ENCODE measurements at places on chromosomes 3 and 15.

- DNase-seq: no peak
Observed at GRCh38 chr3:54577313-54577712, 350.5 kb downstream of the LRTM1 start.

DNA sequence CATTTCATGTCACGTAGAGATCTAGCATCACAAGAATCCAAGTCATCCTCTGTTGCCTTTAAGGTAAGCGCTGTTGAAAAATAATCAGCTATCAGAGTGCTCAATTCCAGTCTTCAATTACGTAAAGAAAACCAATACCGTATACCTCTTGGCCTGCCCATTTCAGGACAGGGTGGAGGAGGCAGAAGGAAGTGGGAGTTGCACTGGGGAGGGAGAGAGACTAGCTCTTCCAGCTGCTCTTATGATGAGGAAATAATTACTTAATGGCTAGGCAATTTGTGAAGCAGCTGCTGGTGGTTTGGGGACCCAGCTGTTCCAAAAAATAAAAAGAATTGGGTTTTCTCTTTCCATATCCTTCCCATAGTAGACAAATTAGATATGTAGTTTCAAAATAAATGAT, 365.8 kb upstream of the MCTP2 start:
- no peak for DNase-seq

GRCh38 chr3:66629150-66629981, 128.5 kb upstream of the LRIG1 start:
- DNase-seq: no peak

DNA sequence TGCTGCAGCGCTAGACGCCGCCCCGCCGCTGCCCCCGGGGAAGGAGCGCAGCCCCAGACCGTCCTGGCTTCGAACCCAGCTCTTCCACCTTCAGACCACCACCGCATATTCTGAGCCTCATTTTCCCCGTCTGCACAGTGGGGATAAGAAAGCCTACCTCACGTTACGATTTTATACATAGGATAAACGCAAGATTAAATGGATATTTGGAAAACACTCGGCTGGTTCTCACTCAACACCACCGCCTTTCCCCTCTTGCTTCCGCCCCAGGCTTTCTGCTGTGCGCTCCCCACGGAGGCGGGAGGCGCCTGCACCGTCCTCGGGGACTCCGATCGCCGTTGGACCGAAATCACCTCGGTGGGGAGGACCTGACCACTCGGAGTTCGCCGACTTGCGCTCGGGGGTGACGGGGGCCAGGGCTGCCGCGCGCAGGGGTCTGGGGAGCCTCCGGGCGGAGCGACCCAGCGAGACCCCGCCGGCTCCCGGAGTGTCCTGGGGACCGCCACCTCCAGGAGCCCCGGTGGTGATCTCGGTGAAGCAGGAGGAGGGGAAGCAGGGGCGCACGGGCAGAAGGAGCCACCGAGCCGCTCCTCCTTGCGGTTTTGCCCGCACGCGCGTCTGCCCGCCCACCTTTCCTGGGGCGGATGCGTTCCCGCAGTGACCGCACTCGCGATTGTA, 4.0 kb downstream of the FBXL22 start:
- no peak for DNase-seq

DNA sequence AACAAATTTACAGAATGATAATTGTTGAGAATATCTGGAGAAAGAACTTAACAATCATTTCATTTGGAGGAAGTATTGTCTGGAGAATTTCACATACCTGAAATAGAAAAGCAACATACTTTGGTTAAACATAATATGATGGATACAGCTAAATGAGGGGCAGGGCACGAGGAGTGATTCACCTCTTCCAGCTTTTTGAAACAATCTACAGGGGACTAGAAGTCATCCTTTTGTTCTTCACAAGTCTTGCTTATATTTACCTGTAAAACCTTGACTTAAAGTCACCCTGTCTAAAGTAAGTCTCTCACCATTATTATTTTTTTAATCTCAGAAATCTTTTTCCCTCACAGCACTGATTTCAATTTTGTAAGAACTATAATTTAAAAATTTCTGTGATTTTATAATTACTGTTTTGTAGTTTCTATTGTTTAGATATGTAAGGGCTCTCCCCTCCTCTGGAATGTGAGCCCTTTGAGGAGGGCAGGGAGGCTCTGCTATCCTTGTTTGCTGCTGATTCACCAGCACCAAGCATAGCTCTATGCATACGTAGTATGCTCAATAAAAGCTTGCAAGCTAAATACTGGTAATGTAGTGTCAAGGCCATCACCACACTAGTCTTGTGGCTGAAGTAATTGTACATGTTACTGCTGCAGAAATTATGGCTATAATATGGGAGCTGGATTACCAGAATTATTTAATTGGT, 193.9 kb upstream of the THRB start:
- DNase-seq: no peak

GRCh38 chr3:93923006-93923405, 50.7 kb downstream of the PROS1 start:
- no peak for DNase-seq

- no peak for DNase-seq
Observed at GRCh38 chr15:85350395-85350794, 30.0 kb upstream of the AKAP13 start.

DNA sequence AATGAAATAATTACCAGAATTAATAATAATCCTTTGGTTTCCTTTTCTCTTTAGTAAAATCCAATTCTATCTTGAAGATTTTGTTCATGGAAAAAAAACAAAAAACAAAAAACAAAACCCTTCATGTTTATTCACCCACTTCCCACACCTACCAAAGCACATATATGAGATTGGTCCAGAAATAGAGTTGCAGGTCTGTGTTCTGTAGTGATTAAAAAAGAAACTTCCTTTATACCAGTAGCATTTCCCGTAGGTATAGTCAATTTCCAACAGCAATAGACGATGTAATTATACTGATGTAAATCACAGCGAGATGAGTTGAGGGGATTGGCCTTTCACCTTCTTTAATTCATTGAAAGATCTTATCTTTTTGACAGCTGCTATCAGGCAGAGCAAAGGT, 194.6 kb downstream of the SOX2 start:
- no peak for DNase-seq

DNA sequence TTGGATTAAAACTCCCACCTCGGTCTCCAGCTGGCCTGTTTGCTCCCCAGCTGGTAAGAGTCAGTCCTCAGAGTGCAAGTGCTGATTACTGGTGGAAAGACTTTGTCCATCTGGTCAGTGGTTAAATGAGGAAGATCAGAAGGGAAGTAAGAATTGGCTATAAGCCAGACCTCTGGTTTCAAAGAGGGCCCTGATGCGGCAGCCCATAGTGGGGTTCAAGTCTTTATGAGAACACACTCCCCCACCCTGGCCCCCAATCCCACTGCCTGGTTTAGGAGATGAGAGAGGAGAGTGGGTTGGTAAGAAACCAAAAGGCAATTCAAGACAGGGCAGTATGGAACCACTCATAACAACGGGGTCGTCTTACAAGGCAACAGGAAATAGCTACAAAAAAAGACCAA, 65.0 kb downstream of the FRMD4B start:
- DNase-seq: no peak

DNA sequence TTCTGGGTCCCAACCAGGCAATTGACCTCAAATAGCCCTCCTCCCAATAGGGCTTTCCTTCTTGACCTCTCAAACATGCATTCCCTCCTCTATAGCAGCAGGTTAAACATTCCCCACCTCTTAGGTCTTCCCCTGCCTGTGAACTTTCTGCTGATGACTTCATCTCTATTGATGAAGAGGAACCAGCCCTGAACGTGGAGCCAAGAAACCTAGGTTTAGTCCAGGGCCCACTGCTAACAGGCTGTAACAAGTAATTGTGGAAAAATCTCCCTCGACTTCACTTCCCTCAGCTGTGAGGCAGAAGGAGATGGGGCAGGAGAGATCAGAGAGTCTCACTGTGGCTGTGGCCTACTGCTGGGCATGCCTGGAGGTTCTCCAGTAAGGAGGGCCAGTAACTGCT, 24.7 kb downstream of the ILDR1 start:
- no peak for DNase-seq

- no peak for DNase-seq
Observed at GRCh38 chr15:88322461-88322860, 65.9 kb upstream of the NTRK3 start.

DNA sequence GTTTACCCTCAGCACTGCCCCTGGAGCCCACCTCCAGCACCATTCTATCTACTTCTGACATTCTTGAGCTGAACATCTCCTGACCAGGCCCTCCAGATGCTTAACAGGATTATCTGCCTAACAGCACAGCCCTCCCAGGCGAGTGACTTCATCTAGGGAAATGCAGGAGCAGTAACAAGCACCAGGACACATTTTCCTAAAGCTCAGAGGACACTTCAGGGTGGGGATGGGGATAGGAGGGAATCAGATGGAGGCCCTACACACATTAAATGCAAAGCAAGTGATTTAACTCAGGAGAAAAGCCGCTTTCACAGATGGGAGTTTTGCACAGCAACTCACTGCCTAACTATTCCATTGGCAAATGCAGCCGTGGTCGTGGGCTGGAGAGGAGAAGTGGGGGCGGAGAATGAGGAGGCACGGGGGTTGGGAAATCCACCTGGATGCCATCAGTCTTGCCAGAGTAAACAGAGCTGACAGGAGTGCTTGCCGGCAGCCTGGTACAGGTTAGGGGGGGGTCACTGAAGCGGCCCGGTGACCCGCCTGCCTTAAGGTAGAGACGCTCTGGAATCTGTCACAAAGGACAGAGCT, 21.3 kb upstream of the BNC1 start:
- no peak for DNase-seq

- no peak for DNase-seq
Observed at GRCh38 chr15:86060674-86061073, 19.0 kb upstream of the AGBL1 start.

DNA sequence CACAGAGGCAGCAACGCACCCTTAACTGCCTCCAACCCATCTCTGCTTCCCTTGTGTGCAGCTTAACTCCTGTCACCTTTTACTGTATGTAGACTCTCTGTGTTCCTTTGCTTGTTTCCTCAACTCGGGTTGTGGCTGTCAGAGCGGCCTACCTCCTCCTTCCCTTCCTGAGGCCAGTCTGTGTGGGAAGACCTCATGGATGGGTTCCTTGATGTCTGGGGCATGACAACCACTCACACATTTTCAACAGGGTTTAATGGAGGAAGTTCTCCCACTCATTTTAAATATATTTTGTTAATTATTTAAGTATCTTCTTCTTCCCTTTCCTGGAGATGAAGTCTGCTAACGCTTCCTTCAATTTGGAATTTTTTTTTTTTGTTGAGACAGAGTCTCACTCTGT, 1.8 kb upstream of the CSPG5 start:
- DNase-seq: no peak

GRCh38 chr3:148068466-148068865, 629.2 kb upstream of the AGTR1 start:
- DNase-seq: no peak

- DNase-seq: no peak
Observed at GRCh38 chr15:99878835-99879234, 145.6 kb upstream of the LYSMD4 start.

DNA sequence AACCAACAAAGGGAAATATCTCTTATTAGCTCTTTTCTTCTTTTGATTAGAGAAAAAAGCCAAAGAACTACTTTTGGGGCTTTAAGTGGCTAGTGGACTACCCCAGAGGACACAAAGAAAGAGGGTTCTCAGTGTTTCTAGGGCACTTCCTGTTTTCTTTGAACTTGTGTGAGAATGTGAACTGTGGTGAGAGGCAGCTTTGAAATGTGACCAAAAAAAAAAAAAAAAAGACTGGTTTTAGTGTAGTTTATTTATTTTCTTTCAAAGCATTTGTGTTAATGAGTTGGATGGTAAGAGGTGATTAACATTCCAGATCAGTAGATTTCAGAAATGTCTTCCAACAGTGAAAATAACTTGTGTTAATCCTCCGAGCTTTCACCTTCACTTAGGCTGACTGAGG, 32.4 kb downstream of the SELENOT start:
- DNase-seq: no peak

GRCh38 chr15:31236184-31237042, 90.2 kb upstream of the KLF13 start:
- DNase-seq: no peak

- no peak for DNase-seq
Observed at GRCh38 chr15:92843814-92844213, 56.3 kb upstream of the CHD2 start.

DNA sequence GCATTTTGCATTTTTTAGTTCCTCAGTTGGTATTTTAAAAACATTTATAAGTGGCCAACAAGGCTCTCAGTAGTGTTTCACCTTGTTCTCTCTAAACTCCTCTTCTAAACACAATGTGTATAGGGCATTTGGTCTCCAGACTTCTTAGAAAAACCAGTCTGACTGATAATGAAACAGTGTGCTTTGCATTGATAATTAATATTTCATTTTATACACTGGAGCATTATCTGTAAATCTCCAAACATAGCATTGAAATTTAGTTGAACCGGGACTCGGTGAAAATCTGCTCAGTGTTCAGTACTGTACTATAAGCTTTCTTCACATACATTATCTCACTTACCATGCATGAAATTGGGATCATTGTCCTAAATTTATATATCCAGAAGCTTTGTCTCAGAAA, 53.6 kb downstream of the SETD5 start:
- no peak for DNase-seq

GRCh38 chr15:48617619-48618018, 27.9 kb downstream of the FBN1 start:
- no peak for DNase-seq

GRCh38 chr15:46735115-46735514, 982.2 kb upstream of the SEMA6D start:
- no peak for DNase-seq

DNA sequence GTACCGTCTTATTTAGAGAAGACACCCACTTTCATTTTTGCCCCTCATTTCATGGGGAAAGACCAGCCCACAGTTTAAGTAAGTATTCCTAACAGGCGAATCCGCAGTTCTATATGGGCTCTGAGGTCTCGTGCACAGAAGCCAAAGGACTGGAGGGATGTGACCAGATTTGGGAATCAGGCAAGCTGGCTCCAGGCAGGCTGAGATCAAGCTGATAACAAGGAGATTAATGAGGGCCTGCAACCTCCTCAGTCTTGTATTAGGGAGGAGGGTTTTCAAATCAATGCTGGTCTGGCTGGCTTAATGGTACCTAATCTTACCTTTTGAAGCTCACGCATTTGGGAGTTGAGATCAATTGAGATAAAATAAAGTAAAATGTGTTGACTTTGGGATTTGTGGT, 15.3 kb downstream of the ST8SIA2 start:
- no peak for DNase-seq

- DNase-seq: no peak
Observed at GRCh38 chr15:70264014-70264582, 166.4 kb upstream of the TLE3 start.
